Right cardiac atrium (tissue), 5 donors: ENCODE measurements at places on chromosomes 5 and 9.

GRCh38 chr5:14547666-14548065 is 33.9 kb upstream of the OTULINL start:
- DNase-seq: no peak

DNA sequence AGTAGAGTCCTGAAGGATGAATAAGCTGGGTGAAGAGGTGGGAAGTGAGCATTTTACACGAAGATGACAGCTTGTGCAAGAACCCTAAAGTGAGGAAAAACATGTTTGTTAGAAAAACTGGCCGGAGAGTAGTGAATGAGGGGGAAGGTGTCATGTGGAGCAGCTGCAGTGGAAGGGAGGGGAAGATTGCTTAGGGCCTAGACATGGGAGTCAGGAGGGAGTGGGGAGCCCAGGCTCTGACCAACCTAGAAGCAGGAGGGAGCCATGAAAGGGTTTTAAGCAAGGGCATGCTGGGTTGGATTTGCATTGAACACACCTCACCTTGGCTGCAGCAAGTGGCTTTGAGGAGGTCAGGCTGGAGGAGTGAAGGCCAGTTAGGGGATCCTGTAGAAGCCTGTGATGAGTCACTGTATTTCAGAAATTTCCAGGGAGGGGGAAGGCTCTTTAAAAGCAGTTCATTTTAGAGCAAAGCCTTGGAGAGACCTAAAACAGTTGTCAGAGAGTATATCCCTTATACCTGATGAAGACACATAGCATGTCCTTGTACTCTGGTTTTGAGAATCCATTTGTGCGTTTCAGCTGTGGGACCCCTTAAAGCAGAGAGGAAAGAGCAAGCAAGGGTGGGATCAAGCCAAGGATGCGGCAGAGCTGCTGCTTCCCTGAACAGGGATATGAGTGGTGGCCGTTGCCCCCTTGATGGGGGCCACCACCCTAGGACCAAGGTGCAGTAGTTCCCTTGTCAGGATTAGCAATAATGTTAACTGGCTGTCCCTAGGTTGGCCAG is 45.4 kb downstream of the ANGPTL2 start:
- DNase-seq: no peak

DNA sequence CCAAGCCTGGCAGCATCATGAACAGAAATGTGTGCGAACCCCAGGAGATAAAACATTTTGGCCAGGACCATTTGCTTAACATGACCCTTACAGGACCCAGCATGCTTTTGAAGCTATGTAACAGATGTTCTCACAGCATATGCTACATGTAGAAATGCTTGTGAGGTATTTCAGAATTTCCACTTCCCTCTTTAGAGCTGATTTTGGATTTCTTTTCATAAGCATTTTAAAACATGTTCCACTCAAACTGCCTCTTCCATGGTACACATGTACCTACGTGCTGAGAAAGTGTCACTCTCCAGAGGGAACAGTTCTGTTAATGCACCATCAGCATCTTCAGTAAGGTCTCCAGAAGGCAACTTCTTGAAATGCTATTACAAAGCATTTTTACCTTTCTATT is 15.7 kb upstream of the TSSK1B start:
- no peak for DNase-seq

DNA sequence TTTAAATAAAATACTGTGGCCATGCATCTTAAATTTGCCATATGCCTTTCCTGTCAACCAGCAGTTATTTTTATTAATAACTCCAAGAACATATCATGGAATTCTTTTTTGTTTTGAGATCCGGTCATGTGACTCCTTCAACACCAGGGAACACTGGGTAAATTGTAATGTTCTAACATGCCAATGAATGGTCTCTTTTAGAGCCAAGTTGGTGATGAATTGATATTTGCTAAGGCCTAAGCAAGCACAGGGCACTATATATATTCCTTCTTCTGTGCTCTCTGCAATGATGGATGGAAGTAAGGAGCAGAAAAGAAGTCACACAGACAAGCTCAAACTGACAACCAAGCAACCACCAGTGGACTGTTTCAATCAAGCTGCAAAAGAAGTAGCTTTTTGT is 124.0 kb downstream of the EFNA5 start:
- DNase-seq: no peak

GRCh38 chr9:136437839-136438547 is 1.7 kb downstream of the INPP5E start:
- DNase-seq: no peak

GRCh38 chr9:89634995-89635742 is 30.4 kb downstream of the GADD45G start:
- DNase-seq: no peak

DNA sequence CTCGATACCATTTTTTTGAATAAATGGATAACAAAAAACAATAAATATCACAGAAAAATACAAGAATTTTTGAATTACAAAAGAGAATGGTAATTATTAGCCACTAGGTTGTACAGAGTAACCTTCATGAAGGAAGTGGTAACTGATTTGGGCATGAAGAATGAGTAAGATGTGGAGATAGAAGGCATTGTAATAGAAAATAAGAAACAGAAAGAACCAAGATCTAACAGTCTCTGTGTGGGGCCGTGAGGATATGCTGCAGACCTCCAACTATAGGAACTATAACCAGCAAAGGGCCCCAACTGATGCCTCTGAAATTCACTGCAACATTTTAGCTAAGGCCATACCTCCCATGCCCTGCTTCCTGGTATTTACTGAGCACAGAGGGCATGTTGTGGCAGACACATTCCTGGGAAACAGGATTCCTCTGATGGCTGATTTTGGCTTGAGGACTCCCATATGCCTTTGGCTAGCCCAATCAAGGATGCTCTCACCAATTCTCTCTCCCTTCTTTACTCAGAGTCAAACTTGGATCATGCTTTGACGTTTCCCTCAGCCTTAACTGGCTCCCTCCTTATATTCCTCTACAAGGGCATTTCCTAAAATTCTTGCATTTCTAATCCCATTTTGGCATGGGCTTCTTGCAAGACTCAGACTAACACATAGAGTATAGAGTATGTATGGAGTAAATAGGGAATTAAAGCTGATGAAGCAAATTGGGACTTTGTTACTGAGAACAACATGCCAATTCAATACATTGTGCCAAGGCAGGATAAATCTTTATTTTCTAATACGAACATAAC is 208.9 kb downstream of the PDE4D start:
- no peak for DNase-seq

GRCh38 chr9:19313573-19313972 is 66.5 kb downstream of the RPS6 start:
- no peak for DNase-seq

- DNase-seq: no peak
Measured at GRCh38 chr5:179536676-179537075, 13.7 kb upstream of the RUFY1 start.

DNA sequence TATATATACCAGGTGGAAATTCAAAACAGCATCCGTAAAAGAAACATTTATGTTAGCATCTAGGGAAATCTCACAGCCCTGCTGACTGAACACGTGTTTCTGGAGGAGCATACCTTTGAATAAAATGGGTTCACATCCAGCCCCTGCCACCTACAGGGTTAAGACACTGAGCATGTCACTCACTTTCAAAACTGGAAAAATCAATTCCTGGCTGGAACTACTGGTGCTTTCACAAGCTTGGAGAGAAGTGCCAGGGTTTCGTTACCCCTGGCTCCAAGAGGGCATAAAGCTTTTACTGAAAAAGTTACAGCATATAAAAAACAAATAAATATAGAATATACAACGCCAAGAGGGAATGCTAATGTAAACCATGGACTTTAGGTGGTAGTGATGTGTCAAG is 48.0 kb downstream of the SERINC5 start:
- DNase-seq: no peak

GRCh38 chr9:90948156-90948555 is 146.5 kb downstream of the SYK start:
- DNase-seq: no peak

DNA sequence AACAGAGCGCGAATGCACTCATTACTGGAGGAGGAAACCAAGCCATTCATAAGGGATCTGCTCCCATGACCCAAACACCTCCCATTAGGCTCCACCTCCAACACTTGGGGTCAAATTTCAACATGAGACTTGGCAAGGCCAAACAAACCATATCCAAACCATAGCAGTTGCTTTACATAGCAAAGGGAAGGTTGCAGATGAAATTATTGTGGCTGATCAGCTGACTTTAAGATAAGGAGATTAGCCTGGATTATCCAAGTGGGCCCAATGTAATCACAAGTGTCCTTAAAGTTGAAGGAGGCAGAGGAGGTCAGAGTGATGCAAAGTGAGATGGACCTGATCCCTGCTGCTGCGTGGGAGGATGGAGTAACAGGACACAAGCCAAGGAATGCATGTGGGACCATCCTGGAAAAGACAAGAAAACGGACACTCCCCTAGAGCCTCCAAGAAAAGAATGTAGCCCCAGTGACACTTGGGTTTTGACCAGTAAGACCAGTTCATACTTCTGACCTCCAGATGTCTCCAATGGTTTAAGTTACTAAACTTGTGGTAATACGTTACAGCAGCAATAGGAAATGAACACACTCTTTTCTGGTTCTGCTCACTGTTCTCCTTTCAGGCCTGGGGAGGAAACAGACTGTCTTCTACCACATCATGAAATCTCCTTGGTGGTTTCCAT is 167.3 kb downstream of the GNAQ start:
- DNase-seq: no peak

DNA sequence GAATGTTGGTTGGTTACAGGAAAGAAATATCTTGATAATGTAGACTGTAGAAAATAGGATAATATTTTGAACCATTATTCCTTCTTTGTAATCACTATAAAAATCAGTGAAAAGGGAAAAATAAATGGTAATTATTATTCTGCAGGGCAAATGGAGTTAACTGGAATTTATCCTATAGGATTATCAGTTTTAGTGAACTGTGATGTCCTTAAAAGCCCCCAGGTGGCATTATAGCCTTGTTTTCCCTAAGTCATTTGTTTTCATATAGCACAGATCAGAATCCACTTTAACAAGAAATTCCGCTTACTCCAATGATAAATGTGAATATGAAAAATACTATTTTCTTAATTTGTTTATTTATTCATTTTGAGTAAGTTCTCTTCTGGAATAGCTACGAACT is 26.2 kb upstream of the WDR41 start:
- no peak for DNase-seq

GRCh38 chr5:95069021-95069420 is 215.9 kb downstream of the MCTP1 start:
- no peak for DNase-seq

- peak; percentile 31 for DNase-seq
Measured at GRCh38 chr5:99694884-99695283, 766.1 kb upstream of the CHD1 start.

- no peak for DNase-seq
Measured at GRCh38 chr9:27572061-27572460, 1.2 kb downstream of the C9orf72 start.

GRCh38 chr9:75051285-75051684 is 23.2 kb upstream of the CARNMT1 start:
- no peak for DNase-seq

DNA sequence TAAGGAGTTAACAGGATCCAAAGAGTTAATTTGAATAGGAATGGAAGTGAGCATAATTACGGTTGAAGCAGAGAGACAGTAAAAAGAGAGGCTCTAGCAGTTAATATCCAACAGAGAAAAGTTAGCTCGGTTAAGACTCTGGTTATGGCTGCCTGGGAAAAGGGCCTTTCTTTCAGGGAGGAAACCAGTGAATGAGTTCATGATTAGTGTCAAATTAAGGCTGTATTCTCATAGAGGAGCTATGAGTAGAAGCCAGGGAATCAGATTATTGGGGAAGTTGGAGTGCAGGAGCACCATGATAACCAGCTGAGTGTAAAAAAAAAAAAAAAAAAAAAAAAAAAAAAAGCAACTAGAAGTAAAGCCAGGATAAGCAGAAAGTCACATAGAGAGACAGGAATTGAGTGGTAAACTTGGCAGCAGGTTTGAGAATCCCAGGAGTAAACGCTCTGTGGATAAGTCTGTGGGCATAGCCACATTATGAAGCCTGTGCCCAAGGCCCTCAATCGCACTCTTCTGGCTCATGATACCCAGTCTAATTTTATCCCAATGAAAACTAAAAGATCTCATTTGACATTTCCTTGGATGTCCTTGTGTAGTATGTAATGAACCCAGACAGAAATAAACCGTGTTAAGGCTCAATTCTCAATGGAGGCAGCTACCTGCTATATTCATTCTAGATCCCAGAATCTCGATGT is 372.6 kb upstream of the MPDZ start:
- DNase-seq: peak; percentile 51

GRCh38 chr5:82222597-82223574 is 55.3 kb downstream of the RPS23 start:
- no peak for DNase-seq

DNA sequence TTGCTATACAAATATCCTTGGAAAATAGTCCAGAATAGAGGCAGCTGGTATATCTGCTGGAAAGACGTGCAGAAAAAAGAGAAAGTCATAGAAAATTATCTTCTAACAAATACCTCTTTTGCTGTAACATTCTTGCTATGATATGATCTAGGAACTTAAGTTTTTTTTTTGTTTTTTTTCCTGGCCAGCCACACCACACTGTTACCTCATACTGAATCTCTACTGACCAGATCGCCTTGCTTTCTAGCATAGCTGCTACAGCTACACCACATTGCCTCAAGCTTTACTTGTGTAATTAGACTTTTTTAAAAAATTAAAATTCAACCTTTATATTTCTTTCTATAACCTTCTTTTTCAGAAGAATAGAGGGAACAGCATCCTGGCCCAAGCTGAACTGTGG is 142.2 kb upstream of the PRLR start:
- no peak for DNase-seq

- no peak for DNase-seq
Measured at GRCh38 chr5:103228061-103228460, 30.5 kb upstream of the MACIR start.

DNA sequence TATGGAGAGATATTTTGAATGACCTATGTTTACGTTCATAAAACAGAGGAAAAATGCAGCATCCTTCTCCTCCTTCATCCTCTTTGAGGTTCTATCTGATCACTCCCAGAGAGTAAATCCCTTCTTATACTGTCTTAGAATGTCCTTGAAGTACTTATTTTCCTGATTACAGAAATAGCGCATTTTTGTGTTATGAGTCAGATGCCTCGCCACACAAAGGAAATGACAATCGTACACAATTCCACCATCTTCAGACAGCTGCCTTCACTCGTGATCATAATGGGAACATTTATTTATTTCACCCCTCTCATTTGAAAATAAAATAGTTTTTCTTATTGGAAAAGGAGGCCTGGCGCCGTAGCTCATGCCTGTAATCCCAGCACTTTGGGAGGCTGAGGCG is 2.4 kb upstream of the GLT6D1 start:
- DNase-seq: no peak
